ENCODE measurements at places on chromosomes 16 and 17. TPM values are rescaled to one million over a fixed set of nuclear protein-coding genes. Genes with fewer than 3 reads are reported as not detected.

- H3K36me3 ChIP-seq: no peaks in the 10 kb centered on the region
- no peak for DNase-seq
- peak overlapping the region; percentile 62 for H3K27ac ChIP-seq
- H3K4me1 ChIP-seq: peaks cover 27% of the 10 kb centered on the region
- H3K4me3 ChIP-seq: peak overlapping the region; percentile 33
- H3K27me3 ChIP-seq: no peaks in the 10 kb centered on the region
These were observed 392 bp upstream of the ABHD15 start for GRCh38 chr17:29567304-29567553.

ENPP7 gene
- total RNA-seq: not detected

SLC25A19 gene
- 63.9 TPM for total RNA-seq

- H3K27ac ChIP-seq: peak overlapping the region; percentile 99
- peaks cover 7% of the 10 kb centered on the region for H3K36me3 ChIP-seq
- peaks cover 32% of the 10 kb centered on the region for H3K4me1 ChIP-seq
- H3K27me3 ChIP-seq: no peaks in the 10 kb centered on the region
These were observed 732 bp downstream of the TNRC6A start for GRCh38 chr16:24729951-24730815.

DOC2A gene
- 2.5 TPM for total RNA-seq

MYH8 gene
- total RNA-seq: not detected

BRICD5 gene
- total RNA-seq: 5.6 TPM

DNA sequence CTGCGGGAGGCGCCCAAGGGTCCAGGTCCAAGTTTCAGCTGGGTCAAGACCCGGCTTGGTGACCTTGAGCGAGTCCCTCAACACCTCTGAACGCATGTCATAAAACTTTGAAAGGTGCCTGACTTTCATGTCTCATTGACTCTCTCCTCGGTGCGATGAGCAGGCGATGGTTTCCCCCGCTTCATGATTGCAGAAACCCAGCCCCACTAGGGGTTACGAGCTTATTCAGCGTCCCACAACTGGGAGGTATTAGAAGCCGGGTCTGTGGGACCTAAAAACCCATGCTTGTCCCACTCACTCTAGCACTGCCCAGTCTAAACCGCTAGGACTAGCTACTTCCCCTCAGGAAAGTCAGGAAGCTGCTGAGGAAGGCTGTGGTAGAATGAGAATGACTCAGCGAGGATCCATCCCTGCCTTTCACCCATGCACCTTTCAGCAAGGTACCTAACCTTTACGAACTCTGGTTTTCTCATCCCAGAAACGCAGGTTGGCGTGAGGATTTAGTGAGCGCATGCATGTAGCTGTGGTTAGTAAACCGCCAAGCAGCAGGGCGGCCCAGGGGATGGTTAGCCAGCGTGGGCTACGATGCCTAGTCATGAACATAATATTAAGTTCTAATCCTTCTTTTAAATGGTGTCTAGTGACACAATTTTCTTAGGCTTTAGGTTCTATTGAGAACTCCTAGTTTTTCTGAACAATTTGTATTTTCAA is 26.2 kb upstream of the RFFL start:
- peak overlapping the region; percentile 31 for H3K27ac ChIP-seq
- no peaks in the 10 kb centered on the region for H3K36me3 ChIP-seq
- DNase-seq: no peak
- H3K27me3 ChIP-seq: no peaks in the 10 kb centered on the region
- no peak overlapping the region for H3K4me3 ChIP-seq

- no peak overlapping the region for H3K27ac ChIP-seq
- no peak for DNase-seq
- H3K27me3 ChIP-seq: peaks cover 7% of the 10 kb centered on the region
- no peaks in the 10 kb centered on the region for H3K4me1 ChIP-seq
These were observed 121.4 kb downstream of the SKAP1 start for GRCh38 chr17:48308581-48308980.

ZNF19 gene
- 10.4 TPM for total RNA-seq

DNA sequence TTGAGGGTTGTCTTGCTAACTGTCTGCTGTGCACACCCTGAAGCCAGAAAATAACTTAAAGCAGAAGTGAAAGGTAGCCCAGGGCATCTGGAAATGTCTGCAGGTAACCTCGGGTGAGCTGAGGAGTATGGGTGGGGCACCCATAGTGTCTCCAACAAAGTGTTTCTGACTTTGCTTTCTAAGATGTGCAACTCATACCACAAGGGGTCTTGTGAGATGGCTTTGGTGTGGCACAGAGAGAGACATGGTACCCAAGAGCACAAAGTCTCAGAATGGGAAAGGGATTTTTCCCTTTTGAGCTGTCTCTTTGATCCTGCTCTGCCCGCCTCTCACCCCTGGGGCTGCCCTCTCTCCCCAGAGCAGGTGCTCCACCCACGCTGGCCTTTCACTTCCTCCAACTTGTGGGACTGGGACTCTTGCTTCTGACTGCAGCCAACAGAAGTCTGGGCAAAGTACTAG is 6.9 kb downstream of the CHD9 start:
- DNase-seq: peak; percentile 35
- H3K27ac ChIP-seq: peak overlapping the region; percentile 5
- peaks cover 34% of the 10 kb centered on the region for H3K4me1 ChIP-seq
- H3K36me3 ChIP-seq: no peaks in the 10 kb centered on the region
- H3K4me3 ChIP-seq: no peak overlapping the region

DNA sequence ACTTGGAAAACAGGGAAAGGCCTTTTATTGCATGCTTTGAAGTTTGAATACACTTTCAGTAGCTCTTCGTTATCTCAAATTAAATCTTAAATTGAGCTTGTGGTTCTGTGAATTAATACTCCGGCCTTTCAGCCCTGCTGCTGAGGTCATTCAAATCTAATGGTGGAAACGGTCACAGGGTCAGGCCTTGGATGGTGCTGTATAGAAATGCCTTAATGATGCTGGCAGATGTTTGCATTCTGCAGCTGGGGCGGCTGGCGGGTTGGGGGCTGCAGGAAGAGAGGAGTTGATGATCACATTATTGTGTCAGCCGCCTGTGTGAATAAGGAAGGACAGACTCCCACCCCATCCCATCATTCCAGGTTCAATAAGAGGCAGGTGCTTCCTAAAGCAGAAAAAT is 723.6 kb downstream of the WWOX start:
- no peaks in the 10 kb centered on the region for H3K36me3 ChIP-seq
- no peak overlapping the region for H3K4me3 ChIP-seq
- no peak overlapping the region for H3K27ac ChIP-seq
- no peaks in the 10 kb centered on the region for H3K27me3 ChIP-seq
- DNase-seq: no peak

- no peak overlapping the region for H3K4me3 ChIP-seq
- H3K36me3 ChIP-seq: no peaks in the 10 kb centered on the region
- no peaks in the 10 kb centered on the region for H3K27me3 ChIP-seq
- DNase-seq: no peak
These were observed 44.7 kb downstream of the ZFPM1 start for GRCh38 chr16:88497561-88498462.

C1QTNF8 gene
- total RNA-seq: not detected

DNA sequence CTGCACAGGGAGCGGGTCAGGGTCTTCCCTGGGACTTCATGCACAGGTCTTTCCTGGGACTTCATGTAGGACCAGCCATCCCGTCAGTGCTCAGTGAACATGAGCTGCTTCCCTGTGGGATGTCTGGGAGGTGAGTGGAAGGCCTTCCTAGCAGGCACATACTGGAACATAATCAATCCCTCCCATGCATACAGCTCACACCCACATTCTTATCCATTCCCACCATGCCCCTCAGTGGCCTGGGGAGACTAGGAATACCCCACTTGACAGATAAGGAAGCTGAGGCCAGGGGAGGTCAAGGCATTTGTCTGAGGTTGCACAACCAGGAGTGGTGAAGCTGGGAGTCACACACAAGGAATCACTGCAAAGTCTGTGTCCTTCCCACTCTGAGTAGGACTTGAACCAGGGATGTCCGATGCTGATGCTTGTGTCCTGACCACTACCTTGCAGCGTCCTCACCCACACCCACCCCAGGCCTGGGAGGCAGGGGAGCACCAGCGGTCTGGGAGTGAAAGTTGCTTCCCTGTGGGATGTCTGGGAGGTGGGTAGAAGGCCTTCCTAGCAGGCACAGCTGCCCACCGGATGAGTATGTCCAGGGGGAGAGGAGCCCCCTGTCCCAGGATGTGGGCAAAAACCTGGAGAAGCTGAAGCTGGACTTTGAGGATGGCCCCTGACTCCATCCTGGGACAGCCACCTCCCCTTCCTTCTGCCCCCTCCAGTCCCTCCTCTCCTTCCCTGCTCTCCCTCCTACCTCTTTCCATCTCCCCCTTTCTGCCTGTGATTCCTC is 1.0 kb upstream of the NLRC5 start:
- H3K36me3 ChIP-seq: no peaks in the 10 kb centered on the region
- H3K4me3 ChIP-seq: peak overlapping the region; percentile 98
- H3K4me1 ChIP-seq: peaks cover 25% of the 10 kb centered on the region
- peak overlapping the region; percentile 82 for H3K27ac ChIP-seq
- DNase-seq: peak; percentile 25

KRTAP4-6 gene
- total RNA-seq: not detected

DNA sequence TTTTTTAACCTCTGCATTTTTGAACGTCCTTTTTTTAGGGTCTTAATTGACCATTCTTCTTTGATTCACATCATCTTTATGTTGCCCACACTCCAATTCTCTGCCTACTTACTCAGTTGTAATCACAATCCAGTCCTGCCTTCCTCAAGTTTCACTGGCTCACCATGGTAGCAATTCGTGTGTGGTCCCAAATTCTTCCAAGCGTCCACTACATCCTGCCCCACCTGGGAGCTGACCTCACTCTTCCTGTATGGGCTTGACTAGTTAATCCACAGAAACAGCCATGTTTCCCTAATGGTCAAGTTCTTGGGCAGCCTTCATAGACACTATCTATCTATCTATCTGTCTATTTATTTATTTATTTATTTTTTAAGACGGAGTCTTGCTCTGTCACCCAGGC is 7.1 kb downstream of the TLCD2 start:
- no peak for DNase-seq
- no peak overlapping the region for H3K27ac ChIP-seq
- H3K27me3 ChIP-seq: no peaks in the 10 kb centered on the region
- H3K36me3 ChIP-seq: no peaks in the 10 kb centered on the region

GRCh38 chr17:8668176-8668740 is 37.7 kb upstream of the MYH10 start:
- H3K27ac ChIP-seq: no peak overlapping the region
- H3K27me3 ChIP-seq: no peaks in the 10 kb centered on the region
- no peak for DNase-seq
